Stimulated activated CD4-positive, alpha-beta T cell treated with anti-CD3 and anti-CD28 coated beads, Interleukin-12 subunit alpha, Interleukin-12 subunit beta, amount 100 ng/mL, for 24 hours (primary cell): ENCODE measurements at places on chromosomes 16 and 17.

GRCh38 chr17:82439829-82440365 is 10.7 kb downstream of the CYBC1 start:
- DNase-seq = no peak

GRCh38 chr17:79670537-79671084 is 59.8 kb upstream of the RBFOX3 start:
- no peak for DNase-seq

DNA sequence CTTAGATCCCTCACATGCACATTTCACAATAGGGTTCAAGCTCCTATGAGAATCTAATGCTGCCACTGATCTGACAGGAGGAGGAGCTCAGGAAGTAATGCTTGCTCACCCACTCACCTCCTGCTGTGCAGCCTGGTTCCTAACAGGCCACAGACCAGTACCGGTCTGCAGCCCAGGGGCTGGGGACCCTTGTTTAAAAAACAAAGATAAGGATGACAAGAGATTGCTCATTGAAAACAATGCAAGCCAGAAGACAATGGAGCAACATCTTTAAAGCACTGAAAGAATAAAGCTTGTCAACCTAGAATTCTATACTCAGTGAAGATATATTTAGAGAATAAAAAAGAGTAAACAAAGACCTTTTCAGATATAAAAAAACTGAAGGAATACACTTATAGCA is 22.8 kb upstream of the FA2H start:
- DNase-seq = no peak

DNA sequence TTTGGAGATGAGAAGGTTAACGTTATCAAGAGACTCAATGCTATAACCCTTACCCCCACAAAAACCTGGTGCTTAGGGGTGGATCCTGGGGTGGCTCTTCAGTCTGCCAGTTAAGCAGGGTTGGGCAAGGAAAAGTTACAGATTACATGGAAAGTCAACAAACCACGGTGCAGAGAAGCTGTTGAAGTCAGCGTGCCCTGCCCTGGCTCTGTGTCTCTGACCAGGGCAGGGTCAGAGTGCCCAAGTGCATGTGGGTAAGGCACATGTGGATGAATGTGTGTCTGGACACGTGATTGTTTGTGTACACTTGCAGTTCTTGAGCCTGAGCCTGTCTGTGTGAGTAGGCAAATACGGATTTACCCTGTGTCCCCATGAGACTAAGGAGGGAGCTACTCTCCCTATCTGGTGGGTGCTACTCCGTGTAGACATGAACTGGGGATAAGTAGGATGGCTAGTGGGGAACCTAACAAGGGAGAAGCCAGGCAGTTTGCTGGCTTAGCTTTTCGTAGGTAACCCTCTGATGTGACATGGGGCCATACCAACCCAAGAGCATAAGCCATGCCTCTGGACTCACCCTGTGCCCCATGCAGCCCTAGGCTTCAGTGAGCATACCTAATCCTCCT is 5.5 kb downstream of the IGFBP4 start:
- no peak for DNase-seq

- DNase-seq = no peak
Observed at GRCh38 chr17:29956225-29956624, 14.8 kb downstream of the EFCAB5 start.

- no peak for DNase-seq
Observed at GRCh38 chr16:34802848-34803599, 1343.6 kb downstream of the TP53TG3F start.

DNA sequence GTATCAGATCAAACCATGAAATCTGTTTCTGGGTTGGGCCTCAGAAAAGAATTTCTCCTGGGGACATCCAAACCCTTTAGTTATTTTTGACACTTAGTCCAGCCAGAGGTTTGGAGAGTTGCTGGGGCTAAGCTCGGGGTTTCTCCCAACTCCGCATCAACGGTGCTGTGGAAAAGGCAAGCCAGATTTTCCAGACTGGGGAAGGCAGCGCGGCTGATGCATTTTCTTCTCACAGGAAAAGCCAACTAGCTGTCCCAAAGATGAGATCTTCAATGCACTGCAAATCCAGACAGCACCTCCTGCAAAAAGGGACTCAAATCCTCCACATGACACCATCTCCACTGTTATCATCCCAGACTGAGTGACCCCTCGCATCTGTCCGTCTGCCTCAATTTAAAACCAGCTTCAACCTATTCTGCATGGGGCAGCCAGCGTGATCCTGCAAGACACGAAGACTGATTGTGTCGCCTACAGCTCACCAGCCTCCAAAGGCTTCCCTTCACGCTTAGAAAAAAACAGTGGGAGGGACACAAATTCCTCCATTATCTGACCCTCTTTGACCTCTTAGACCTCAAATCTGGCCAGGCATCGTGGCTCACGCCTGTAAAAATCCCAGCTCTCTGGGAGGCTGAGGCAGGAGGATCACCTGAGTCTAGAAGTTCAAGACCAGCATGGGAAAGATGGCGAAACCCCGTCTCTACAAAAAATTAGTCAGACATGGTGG is 62.0 kb downstream of the GAS7 start:
- no peak for DNase-seq

- DNase-seq = no peak
Observed at GRCh38 chr16:67164599-67165061, at the start of gene HSF4. HSF4 (plus strand) TSS chr16:67164745; CDS start chr16:67164812, 67 bp downstream.
